Astrocyte (in vitro differentiated cells and primary cell): ENCODE measurements at places on chromosomes 1 and 21. TPM values are rescaled to one million over a fixed set of nuclear protein-coding genes. Genes with fewer than 3 reads are reported as not detected.

Gene FMO4
- 1.1 and 1.3 TPM in 2 replicates for total RNA-seq

- no peak for DNase-seq
- no peak overlapping the region for H3K4me3 ChIP-seq
- H3K4me1 ChIP-seq = peaks cover 14% of the 10 kb centered on the region
- H3K27ac ChIP-seq = no peak overlapping the region
- no peaks in the 10 kb centered on the region for H3K27me3 ChIP-seq
Observed at GRCh38 chr21:35268261-35268660, 219.2 kb upstream of the RUNX1 start.

DNA sequence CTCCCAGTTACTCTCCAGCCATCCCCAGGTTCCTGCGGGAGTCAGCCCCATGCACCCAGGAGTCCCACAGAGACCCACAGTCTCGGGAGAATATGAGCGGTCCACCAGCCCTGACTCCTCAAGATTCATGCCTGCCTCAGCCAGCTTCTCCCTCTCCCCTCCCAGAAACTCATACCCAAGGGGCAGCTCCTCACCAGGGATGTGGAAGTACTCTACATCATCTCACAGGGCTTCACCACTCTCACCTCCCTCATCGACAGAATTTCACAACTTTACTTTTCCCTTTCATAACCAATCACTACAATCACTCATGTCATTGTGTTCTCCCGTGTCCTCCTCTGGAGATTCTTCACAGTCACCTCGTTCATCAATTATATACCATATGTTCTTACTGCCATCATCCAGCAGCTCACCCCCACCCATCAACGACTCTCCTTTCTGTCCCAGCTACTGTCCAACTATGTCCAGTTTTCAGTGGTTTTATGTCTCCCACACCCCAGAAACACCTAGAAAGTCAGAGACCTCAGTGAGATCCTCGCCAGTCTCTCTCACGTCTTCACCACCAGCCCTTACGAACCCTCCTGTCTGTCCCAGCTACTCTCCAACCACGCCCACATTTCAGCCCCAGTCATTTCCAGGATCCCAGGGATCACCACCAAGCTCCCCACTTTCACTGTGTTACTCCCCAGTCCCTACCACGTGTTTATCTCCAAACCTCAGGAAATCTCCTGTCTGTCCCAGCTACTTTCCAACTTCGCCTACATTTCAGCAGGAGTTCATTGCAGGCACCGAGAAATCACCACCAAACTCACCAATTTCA, 1530.1 kb upstream of the TPTE start:
- H3K27me3 ChIP-seq = no peaks in the 10 kb centered on the region
- H3K4me3 ChIP-seq = no peak overlapping the region
- no peaks in the 10 kb centered on the region for H3K36me3 ChIP-seq

GRCh38 chr1:74193908-74194307, 4.1 kb downstream of the LRRIQ3 start:
- H3K27me3 ChIP-seq = no peaks in the 10 kb centered on the region
- no peaks in the 10 kb centered on the region for H3K4me1 ChIP-seq
- no peak overlapping the region for H3K4me3 ChIP-seq
- no peaks in the 10 kb centered on the region for H3K36me3 ChIP-seq
- peak; percentile 30 for DNase-seq

GRCh38 chr1:94908190-94908589, 18.7 kb downstream of the CNN3 start:
- no peak for DNase-seq
- no peak overlapping the region for H3K27ac ChIP-seq
- peaks cover 31% of the 10 kb centered on the region for H3K4me1 ChIP-seq
- H3K36me3 ChIP-seq = peaks cover 32% of the 10 kb centered on the region
- no peaks in the 10 kb centered on the region for H3K27me3 ChIP-seq

DNA sequence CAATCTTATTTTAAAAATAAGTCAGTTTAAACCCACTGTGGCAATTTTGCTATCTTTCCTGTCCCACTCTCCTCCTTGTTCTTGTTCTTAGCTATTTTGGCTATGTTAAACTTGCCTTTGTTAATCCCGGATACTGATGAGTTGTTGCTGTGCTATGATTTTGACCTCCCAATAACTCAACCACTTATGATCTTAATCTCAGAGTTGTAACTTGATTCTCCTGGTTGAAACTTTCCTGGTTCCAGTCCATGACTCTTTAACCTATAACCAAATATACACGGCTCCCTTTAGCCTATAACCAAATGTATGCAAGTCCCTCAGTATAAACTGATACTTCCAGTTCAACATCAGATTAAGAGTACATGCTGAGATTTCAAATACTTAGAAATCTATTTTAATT, 15.6 kb upstream of the ACADM start:
- H3K4me3 ChIP-seq = no peak overlapping the region
- no peaks in the 10 kb centered on the region for H3K4me1 ChIP-seq
- no peak overlapping the region for H3K27ac ChIP-seq
- no peak for DNase-seq
- H3K27me3 ChIP-seq = no peaks in the 10 kb centered on the region

Gene GPATCH2
- total RNA-seq = 13.3 and 14.1 TPM in 2 replicates

- peak; percentile 74 for DNase-seq
- no peaks in the 10 kb centered on the region for H3K4me1 ChIP-seq
- H3K4me3 ChIP-seq = peak overlapping the region; percentile 67
- H3K27me3 ChIP-seq = no peaks in the 10 kb centered on the region
- H3K36me3 ChIP-seq = no peaks in the 10 kb centered on the region
Observed at GRCh38 chr1:248872752-248873408, 14.0 kb upstream of the ZNF692 start.

Gene DIO1
- not detected in 2 replicates for total RNA-seq

DNA sequence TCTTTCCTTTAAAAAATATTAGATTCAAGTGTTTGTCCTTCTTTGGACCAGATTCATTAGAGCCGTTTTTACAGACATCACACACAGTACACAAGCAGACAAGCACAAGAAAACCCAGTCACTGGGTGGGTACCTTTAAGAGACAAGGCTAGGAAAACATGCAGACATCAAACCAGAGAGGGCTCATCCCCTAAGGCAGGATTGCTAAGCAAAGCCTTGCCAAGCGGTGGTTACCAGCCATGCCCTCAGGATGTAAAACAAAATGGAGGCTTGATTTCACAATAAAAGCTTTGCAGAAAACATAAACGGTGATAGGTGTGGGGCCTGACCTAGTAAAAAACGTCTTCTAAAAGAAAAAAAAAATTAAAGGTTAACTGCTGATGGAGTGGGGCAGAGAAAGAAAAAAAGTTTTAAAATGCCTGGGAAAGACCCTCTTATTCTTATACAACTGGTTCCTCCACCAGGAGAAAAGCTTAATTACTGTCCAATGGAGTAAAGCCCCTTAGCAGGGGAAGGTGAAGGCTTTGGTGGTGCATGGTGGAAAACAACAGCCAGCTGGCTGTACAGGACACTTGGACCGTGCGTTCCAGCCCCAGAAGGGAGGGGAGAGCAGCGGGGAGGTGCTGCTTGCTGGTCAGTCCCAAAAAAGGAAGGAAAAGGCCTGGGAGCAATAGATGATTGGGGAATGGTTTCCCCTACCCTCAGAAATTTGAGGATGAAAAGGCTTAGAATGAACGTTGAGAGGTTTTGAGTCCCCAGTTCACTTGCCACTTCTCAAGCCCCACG, 30.4 kb upstream of the FMO1 start:
- H3K36me3 ChIP-seq = no peaks in the 10 kb centered on the region
- peaks cover 30% of the 10 kb centered on the region for H3K4me1 ChIP-seq
- no peak overlapping the region for H3K27ac ChIP-seq
- no peak for DNase-seq
- peaks cover 3% of the 10 kb centered on the region for H3K27me3 ChIP-seq

GRCh38 chr1:76950306-76950705, 83.0 kb downstream of the ST6GALNAC5 start:
- no peaks in the 10 kb centered on the region for H3K36me3 ChIP-seq
- H3K4me3 ChIP-seq = no peak overlapping the region

GRCh38 chr1:66395202-66396061, 138.5 kb upstream of the SGIP1 start:
- H3K27me3 ChIP-seq = no peaks in the 10 kb centered on the region
- H3K4me1 ChIP-seq = no peaks in the 10 kb centered on the region
- H3K36me3 ChIP-seq = no peaks in the 10 kb centered on the region
- DNase-seq = no peak
- no peak overlapping the region for H3K27ac ChIP-seq

- no peak for DNase-seq
- H3K27ac ChIP-seq = no peak within 1 kb of the TSS
- peak within 1 kb of the TSS; percentile 56 for H3K4me3 ChIP-seq
- no peaks in the 10 kb centered on the region for H3K27me3 ChIP-seq
Observed at GRCh38 chr1:2556277-2556677, at the start of gene TNFRSF14. TNFRSF14 (plus strand) TSS chr1:2556371; CDS start chr1:2556665, 294 bp downstream.

Gene TEDDM1
- total RNA-seq = not detected in 2 replicates

DNA sequence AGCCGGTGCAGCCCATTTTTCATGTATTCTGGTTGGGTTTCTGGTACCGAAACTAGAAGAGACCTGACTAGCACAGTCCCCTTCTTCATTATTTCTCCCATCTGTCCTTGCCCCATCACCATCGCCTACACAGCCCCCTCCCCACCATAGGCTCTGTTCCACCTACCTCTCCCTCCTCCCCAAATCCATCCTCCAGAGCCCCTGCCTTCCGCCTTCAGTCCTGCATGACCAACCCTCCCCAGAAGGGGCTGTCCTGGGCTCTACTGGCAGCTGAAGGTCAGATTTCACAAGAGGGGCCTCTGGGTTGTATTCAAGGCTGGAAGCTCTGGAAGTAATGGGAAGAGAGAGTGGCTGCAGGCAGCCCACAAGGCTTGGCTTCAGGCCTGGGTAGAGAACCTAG, 55.2 kb downstream of the SDC3 start:
- no peak overlapping the region for H3K4me3 ChIP-seq
- H3K27me3 ChIP-seq = no peaks in the 10 kb centered on the region
- no peak overlapping the region for H3K27ac ChIP-seq
- DNase-seq = no peak
- no peaks in the 10 kb centered on the region for H3K36me3 ChIP-seq
- H3K4me1 ChIP-seq = peaks cover 13% of the 10 kb centered on the region

- H3K36me3 ChIP-seq = no peaks in the 10 kb centered on the region
- H3K27ac ChIP-seq = no peak overlapping the region
- H3K4me1 ChIP-seq = peaks cover 25% of the 10 kb centered on the region
- no peaks in the 10 kb centered on the region for H3K27me3 ChIP-seq
- H3K4me3 ChIP-seq = no peak overlapping the region
Observed at GRCh38 chr1:8165595-8166360, 139.7 kb upstream of the ERRFI1 start.

Gene UBXN11
- 12.8 and 13.7 TPM in 2 replicates for total RNA-seq

DNA sequence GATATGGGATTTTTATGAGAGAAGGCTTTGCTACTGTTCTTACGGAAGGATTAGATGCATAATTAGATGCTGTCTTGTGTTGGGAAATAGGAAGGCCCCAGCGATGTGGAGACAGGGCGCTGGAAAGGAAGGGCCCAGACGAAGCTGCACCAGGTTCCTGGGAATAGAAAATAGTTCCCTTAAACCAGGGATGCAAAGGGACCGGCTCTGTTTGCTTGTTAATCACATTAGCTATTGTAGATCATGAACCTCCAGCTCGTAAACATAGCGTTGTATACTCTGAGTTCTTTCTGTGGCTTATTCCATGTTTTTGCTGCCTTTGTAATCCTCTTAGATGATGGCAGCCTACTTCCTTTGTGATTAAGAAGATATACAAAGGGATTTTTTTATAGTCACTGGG, 79.8 kb upstream of the COX20 start:
- no peaks in the 10 kb centered on the region for H3K36me3 ChIP-seq
- no peak overlapping the region for H3K4me3 ChIP-seq
- DNase-seq = no peak
- peaks cover 4% of the 10 kb centered on the region for H3K4me1 ChIP-seq
- H3K27ac ChIP-seq = no peak overlapping the region

GRCh38 chr1:2121101-2121691, 71.0 kb downstream of the PRKCZ start:
- H3K27ac ChIP-seq = no peak overlapping the region
- no peak overlapping the region for H3K4me3 ChIP-seq
- peaks cover 3% of the 10 kb centered on the region for H3K4me1 ChIP-seq
- H3K27me3 ChIP-seq = peaks cover 7% of the 10 kb centered on the region
- DNase-seq = no peak

Gene CELA2B
- total RNA-seq = not detected in 2 replicates

Gene SYT14
- 3.9 and 6.1 TPM in 2 replicates for total RNA-seq

Gene PROX1
- 1.9 and 4.8 TPM in 2 replicates for total RNA-seq
